Stimulated activated CD4-positive, alpha-beta T cell treated with anti-CD3 and anti-CD28 coated beads, Interleukin-15, amount 100 ng/mL, for 24 hours (primary cell): ENCODE measurements at places on chromosomes 2 and 18.

- DNase-seq = no peak
Measured at GRCh38 chr18:3447068-3447894, 2.7 kb upstream of the TGIF1 start.

GRCh38 chr2:53174539-53174938 is 593.1 kb upstream of the CHAC2 start:
- no peak for DNase-seq

- DNase-seq = peak; percentile 18
Measured at GRCh38 chr2:47520302-47520630, 117.3 kb downstream of the MSH2 start.

- DNase-seq = no peak
Measured at GRCh38 chr18:40159141-40160017, 1795.7 kb upstream of the PIK3C3 start.

- peak; percentile 90 for DNase-seq
Measured at GRCh38 chr2:239267288-239267951, 133.4 kb downstream of the HDAC4 start.

GRCh38 chr2:25204190-25204838 is 35.9 kb upstream of the POMC start:
- DNase-seq = peak; percentile 19

DNA sequence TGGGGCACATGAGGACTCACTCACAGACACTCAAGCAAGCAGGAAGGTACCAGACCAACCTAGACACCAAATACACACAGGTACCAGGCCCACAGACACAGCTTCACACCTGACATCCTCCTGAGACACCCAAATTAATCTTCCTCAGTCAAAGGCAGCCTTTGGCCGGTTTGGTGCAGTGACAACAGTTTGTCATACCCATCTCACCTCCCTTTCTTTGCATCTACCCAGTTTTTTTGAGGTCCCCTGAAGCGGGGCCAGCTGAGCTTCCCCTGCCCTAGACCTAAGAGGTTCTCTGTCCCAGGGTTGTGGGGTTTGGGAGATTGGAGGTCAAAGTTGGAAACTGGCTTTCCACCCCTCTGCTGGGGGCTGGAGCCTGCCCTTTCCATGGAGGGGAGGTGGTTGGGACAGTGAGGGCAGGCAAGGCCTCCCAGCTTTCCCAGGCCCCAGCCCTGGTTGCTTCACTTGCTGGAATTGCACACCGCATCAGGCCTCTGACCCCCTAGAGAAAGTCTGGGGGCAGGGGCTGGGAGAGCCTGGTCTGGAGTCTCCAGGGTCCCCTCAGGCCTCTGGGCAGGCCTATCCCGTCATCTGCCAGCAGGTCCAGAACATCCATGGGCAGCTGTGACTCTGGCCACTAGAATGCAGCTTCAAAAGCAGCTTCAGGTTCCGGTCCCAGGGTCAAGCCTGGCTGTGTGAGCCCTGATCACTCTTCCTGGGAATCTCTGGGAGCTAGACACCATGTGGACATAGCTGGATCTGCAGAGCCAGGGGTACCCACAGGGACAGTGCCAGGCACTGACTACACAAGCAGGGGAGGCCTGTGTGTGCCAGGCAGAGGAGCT is 12.5 kb upstream of the TEX261 start:
- DNase-seq = no peak

DNA sequence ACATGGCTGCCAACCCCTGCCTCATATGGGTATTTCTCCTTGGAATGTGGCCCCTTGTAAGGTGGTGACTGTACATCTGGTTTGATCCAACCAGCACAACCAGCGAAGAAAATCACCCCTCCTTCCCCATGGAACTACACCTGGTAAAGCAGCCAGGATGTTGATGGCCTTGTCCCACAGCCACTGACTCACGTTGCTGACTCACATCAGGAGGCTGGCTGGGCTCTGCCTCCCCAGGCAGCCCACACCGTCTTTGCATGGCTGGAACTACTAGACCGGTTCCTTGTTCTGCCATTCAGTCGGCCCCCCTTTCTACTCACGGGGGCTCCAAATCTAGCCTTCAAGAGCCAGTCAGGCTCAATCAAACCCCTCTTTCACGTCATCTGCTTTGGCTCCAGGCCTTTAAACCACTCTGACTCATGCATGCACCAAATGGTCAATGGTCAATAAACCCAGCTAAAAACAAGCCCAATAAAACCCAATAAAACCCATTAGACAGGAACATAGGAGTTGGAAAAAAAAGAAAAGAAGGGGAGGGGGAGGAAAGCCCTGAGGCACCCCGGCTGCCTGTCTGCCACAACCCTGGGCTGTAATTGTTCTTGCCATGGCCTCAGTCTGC is 114.8 kb downstream of the PLB1 start:
- peak; percentile 69 for DNase-seq

DNA sequence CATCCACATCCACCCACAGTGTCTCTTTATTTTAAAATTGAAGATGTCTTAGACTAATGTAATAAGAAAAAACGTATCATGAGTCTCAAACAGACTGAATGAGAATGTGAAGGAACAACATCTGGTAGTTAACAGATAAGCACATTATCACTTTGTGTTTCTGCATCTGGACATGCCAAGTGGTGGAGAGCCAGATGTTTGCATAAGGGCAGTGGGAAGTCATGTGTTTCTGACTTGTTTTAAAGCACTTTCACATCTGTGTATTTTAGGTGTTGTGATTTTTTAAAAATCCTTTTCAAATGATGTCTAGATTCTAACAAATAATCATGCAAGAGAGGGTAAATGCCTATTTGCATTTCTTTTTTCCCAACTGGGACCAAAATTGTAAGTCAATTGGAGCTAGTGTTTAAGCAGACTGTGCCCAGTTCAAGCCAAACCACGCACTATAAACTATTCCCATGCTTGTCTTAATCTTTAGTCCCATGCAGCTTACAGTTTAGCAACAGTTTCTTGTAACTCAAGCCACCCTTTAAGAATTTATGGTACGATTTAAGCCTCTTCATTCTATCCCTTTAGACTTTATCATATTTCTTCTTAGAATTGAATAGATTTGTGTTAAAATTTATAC is 272.7 kb upstream of the DOK6 start:
- no peak for DNase-seq

DNA sequence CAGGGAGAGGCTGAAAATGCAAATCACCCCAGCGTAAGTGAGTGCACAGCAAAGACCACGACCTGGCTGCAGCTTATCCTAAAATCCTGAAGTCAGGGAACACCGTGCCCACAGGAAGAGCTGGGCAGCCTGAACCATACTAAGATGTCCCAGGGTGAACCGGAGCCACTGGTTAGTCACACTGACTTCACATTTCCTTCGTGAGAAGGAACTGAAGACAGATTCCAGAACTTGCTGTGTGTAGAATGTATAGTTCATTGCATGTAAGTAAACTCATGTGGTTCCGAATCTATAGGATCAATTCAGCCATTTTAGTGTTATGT is 84.6 kb upstream of the NDUFV2 start:
- no peak for DNase-seq

GRCh38 chr2:240997856-240998705 is at the start of gene SNED1:
Gene SNED1 (plus strand): TSS chr2:240998618. CDS start chr2:240998838, 220 bp downstream.
- DNase-seq = peak; percentile 73

- no peak for DNase-seq
Measured at GRCh38 chr2:157447031-157447430, 3.1 kb upstream of the CYTIP start.

DNA sequence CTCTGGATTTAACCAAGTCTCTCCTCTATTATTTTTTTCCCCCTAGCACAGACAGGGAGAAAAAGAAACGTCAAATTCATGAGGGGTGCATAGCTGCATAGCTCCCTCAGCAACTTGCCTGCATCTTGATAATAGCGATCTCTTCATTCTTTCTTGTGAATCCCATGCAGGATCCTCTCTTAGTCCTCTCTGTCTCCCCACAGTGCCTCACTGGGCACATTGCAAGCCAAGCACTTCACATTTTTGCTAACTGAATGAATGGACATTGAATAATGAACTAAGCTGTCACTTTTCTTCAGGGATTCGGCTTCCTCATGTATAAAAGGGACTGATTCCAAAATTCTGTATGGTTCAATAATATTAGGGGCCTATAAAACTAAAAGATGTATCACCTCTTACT is 2.9 kb upstream of the EPB41L3 start:
- DNase-seq = no peak

- DNase-seq = no peak
Measured at GRCh38 chr2:18284331-18284730, 276.1 kb downstream of the RDH14 start.

- DNase-seq = no peak
Measured at GRCh38 chr2:59256290-59256689, 1015.2 kb upstream of the FANCL start.

GRCh38 chr2:151486053-151486452 is 76.4 kb downstream of the RIF1 start:
- no peak for DNase-seq

DNA sequence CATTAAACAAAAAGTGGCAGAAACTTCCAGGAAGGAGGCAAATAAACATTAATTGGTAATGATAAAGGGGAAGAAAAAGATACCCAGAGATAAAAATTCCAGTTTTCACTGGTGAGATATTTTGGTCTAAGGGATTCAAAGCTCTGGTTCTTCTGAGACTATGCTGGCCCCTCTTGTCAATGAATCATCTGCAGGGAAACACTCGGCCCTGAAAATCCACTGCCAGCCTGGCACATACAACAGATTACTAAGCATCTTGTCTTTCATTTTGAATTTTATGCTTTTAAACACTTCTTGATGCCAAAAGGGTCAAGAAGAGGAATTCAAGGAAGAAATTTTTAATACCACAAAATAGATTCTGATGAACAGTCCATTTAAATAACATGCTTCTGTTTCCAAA is 1603.8 kb upstream of the ZEB2 start:
- no peak for DNase-seq

- DNase-seq = no peak
Measured at GRCh38 chr18:57121542-57122112, 25.3 kb upstream of the BOD1L2 start.
